ENCODE measurements at places on chromosomes 11 and 22.

DNA sequence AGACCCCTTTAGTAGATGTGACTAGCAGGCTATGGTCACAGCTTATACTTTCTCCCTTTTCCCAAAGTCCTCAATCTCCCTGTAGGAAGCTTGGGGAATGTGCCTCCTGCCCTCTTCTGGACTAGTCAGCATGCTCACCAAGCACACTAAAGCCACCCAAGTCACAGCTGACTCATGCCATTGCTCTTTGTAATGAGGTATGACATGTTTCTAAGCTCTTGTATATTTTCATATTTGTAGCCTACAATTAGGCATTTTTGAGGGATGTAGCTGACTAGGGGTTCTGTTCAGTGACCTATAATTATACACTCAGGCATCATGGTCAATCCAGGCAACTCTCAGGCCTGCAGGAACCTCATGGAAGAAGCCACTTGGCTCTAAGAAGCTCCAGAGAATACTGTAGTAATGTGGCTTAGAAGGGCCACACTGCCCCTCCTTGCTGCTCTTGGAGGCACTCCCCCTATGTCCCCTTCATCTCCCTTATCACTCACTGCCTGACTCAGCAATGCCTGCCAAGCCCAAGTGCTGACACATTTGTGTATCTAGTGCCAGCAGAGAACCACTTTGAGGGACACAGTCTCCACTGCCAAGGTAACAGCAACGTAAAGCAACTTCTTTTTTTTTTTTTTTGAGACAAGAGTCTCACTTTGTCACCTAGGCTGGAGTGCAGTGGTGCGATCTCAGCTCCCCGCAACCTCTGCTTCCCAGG is 86.2 kb downstream of the RPL27A start:
- DNase-seq: no peak

DNA sequence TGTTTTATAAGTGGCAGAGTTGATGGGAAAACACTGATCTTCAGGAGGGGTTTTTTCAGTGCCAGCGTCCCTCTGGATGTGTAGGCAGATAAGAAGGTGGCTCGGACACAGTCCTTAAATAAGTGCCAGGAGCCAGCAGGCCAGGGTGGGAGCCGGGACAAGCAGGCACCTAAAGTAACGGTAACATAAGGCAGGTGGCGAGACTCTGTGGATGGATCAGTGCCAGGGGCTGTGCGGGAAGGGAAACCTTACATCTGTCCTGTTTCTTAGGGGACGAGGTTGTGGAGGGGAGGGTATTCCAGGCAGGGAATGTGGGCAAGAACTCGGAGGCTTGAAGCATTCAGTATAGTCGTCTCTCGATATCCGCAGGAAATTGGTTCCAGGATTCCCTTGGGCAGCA is 15.9 kb downstream of the BCR start:
- no peak for DNase-seq

GRCh38 chr11:12131943-12132789 is 21.8 kb downstream of the MICAL2 start:
- DNase-seq: no peak

DNA sequence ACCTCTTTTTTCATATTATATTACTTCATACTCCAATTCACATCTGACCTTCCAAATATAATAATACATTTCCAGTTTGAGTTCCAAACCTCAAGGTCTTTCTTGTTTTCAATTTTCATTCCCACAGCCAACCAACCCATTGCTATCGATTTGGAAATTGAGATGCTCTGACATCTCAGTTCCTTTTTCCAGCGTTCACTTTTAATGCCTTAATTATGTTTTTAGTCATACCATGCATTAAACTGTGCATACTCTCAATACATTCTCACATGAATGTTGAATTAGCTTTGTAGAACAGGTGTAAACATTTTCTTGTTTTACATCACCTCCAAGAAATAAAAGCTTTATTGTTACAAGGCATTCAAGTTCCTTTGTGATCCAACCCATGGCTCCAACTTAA is 294.2 kb upstream of the ANO3 start:
- DNase-seq: no peak

DNA sequence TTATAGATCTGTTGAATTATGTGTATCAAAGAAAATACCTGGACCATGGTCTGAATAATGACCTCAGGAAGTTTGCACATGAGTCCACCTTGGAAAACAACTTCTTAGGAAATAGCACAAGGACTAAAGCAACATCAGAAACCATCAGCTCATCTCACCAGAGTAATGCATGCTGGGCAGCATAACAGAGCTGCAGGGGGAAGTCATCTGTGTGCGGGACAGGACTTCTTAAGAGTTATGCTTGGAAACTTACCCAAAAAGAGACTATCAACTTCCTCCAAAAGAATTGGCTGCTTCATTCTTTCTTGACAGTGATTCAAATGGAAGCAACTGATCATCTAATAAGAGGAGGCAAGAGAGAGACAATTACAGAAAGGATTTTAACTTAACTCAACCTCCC is 2.5 kb downstream of the OR56B4 start:
- DNase-seq: no peak

DNA sequence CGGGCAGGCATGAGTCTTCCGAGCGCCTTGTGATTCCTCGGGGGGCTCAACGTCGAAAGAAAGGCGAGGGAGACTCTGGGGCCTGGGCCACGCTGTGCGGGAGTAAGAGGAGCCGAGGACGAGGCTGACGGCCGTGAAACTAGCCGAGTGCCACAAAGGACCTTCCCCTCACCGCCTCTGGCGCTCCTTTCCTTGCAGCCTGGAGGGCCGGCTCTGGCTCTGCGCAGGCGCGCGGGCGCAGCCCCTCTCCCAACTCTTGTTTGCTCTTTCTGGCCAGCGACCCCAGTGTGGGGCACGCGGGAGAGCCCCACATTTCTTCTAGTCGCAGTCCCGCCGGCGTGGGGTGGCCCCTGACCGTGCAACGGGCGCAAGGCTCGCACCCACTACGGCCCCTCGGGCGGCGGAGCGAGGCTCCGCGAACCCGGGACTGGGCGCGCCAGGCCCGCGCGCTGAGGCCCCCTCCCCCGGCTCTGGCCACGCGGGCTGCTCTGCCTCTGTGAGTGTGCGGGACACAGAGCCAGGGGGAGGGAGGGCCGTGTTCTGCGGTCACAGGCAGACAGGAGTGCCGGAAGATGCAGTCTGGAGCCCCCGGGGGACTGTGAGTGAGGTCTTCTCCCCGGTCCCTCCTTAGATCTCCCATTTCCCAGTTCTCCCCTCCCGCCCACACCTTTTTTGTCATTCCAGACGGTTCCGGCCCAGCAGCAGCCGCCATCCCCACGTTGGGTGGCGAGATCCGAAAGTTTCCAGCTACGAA is 1.0 kb upstream of the TOB2 start:
- no peak for DNase-seq

DNA sequence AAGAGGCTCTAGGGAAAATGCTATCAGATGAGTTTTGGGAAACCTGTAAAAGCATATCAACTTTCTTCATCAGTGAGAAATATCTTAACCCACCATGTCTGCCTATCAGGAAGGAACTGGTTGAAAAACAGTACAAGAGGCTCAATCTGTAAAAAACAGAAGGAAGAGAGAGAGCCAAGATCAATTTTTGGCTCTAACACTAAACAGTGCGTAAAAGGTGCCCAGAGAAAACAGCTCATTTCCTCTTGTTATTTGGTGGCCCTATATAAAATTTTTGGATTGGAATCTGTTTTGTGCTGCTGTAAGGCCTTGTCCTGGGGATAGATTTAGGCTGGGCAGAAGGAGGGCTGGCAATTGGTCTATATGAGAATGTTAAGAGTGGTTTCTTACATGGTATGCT is 12.1 kb downstream of the MS4A2 start:
- DNase-seq: no peak

DNA sequence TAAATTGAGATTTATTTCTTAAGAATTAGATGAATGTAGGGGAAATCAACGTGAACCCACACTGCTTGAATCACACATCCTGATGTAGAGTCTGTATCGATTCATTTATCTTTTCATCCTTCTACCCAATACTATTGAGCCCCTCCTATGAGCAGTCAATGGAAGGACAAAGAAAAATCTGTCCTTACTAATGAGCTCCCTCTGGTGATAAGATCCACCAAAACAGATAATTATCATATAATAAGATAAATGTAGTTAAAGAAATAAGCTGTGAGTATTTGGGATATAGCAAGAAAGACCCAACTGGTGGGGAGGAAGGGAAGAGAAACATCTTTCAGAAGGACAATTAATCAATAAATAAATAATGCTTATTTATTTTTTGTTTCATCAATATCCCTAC is 385.1 kb upstream of the CCDC90B start:
- no peak for DNase-seq

- no peak for DNase-seq
Measured at GRCh38 chr22:17035246-17035645, 27.2 kb upstream of the GAB4 start.

DNA sequence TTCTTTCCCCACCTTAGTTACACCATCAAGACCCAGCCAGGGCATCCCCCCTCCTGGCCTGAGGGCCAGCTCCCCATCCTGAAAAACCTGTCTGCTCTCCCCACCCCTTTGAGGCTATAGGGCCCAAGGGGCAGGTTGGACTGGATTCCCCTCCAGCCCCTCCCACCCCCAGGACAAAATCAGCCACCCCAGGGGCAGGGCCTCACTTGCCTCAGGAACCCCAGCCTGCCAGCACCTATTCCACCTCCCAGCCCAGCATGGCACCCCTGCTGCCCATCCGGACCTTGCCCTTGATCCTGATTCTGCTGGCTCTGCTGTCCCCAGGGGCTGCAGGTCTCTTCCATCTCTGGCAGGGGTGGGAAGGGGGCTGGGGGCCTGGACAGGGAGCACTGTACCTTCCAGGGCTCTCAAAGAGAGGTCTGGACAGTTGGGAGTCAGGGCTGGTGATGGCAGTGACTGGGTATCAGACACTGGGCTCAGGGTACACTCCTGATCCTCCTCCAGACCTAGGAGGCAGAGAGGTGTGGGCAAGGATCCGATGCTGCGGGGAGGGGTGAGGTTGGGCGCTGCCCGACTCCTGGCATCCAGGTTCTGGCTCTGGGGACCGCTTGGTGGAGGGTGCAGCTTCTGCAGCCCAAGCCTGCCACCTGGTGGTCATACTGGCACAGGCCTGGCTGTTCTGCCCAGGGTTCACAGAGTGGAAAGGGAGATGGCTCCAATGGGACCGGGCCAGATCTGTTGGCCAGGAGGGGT is at the start of gene UPK2:
Gene UPK2 (plus strand): TSS at position 205 of the 753 bp plus-strand sequence. CDS start 53 bp downstream, at position 258.
- peak; percentile 64 for DNase-seq

GRCh38 chr11:46391578-46392420 is at the start of gene CHRM4:
Gene CHRM4 (minus strand): TSS chr11:46391776. CDS start chr11:46386557, 5,219 bp downstream.
- DNase-seq: no peak

- no peak for DNase-seq
Measured at GRCh38 chr11:117528097-117528721, 200.6 kb downstream of the CEP164 start.

- DNase-seq: no peak
Measured at GRCh38 chr11:69636512-69637197, 4.3 kb upstream of the CCND1 start.

DNA sequence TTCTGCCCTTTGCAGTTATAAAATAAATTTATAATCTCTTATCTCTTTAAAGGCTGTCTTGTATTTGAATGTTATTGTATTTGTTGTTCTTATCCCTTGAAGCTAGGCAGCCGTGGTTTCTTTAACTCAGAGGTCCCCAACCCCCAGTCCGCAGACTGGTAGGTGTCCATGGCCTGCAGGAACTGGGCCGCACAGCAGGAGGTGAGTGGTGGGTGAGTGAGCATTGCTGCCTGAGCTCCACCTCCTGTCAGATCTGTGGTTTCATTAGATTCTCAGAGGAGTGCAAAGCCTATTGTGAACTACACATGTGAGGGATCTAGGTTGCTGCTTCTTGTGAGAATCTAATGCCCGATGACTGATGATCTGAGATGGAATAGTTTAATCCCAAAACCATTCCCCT is 380.0 kb upstream of the CCDC90B start:
- no peak for DNase-seq
